ENCODE measurements at places on chromosomes 3 and 15. TPM values are rescaled to one million over a fixed set of nuclear protein-coding genes. Genes with fewer than 3 reads are reported as not detected.
A peak's percentile ranks its signal among the peaks of the same experiment; 100 is the strongest.

CYP1A1 gene
- 0.32 TPM for total RNA-seq

- no peak for DNase-seq
These were observed at the start of gene GRAMD2A for GRCh38 chr15:72197460-72198355. GRAMD2A (minus strand) TSS chr15:72197787.

- no peak for DNase-seq
These were observed 204.0 kb upstream of the LRRC3B start for GRCh38 chr3:26418553-26418952.

DNA sequence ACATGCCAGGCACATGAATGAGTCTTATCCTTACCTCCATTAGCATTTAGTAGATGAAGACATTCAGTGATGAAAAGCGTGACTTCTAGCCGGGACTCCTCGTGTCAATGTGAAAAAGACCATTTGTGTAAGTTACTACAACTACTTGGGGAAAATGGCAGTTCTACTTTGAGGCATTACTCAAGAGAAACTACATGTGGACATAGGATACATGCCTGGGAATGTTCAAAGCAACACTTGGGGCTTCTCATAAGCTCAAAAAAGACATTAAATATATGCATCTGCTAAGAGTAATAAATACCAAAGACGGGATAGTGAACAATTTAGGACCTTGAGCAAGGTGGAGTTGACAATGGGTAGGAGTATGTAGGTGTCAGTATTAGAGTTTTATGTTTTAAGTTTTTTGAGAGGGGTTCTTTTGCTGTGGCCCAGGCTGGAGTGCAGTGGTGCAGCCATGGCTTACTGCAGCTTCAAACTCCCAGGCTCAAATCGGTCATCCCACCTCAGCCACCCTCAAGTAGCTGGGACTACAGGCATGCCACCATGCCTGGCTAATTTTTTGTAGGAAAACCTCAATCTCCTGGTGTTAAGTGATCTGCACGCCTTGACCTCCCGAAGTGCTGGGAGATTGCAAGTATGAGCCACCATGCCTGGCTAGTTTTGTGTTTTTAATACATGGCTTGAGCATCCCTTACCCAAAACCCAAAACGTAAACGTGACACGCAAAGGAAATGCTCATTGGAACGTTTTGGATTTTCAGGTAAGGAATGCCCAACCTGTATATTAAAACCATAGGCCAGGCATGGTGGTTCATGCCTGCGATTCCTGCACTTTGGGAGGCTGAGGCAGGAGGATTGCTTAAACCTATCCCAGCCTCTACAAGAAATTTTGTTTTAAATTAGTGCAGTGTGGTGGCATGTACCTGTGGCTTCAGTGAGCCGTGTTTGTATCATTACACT is 3.9 kb downstream of the RPLP1 start:
- DNase-seq: no peak

GRCh38 chr15:66842710-66843441 is 140.8 kb downstream of the SMAD6 start:
- peak; percentile 87 for DNase-seq

All from Right ventricle myocardium inferior (tissue), 1 donor.